ENCODE measurements at places on chromosomes 12 and 14.

DNA sequence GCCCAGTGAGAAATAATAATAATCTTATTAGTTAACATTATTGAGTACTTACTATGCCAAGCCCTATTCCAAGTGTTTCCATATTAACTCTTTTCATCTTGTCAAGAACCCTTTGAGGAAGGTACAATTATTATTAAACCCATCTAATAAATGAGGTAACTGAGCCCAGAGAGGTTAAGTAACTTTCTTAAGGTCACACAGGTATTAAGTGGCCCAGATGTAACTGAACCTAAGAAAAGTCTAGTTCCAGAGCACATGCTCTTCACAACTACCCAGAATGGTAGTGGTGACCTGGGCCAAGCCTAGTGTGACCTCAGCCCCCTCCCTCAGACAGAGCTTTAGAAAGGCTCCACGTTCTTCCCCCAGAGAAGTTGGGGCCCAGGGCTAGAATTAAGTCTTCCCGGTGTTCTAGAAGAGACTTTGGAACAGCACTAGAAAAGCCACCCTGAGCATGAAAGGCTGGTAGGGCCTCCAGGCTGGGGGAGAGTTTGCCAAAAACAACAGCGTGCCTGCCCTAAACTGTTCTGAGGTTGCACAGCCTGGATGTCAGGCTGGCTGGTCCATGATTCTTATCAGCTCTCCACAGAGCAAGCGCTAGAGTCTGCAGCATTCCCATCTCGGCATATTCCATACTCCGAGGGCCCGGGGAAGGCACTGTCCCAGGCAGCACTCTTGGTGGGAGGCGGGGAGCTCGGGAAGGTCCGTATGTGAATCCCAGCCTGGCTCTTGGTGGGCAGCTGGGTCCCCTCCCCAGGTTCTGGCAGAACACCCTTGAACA lies 41.3 kb upstream of the CTDSP2 start:
- DNase-seq: no peak

DNA sequence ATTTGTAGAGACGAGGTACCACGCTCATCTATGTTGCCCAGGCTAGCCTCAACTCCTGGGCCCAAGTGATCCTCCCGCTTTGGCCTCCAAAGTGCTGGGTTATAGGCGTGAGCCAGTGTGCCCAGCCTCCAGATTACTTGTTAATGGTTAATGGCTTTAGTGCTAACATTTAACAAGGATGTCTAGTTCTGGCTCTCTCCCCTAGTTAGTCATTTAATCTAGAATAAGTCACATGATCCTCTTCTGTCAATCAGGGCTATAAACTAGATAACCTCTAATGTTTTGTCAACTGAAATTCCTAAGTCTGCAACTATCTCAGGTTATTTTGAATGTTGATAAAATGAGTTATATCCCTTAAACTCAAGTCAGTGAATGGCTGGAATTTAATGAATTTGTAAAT lies 15.7 kb downstream of the ACTR6 start:
- DNase-seq: no peak

GRCh38 chr12:69266036-69266635 lies 26.8 kb downstream of the CPSF6 start:
- no peak for DNase-seq

DNA sequence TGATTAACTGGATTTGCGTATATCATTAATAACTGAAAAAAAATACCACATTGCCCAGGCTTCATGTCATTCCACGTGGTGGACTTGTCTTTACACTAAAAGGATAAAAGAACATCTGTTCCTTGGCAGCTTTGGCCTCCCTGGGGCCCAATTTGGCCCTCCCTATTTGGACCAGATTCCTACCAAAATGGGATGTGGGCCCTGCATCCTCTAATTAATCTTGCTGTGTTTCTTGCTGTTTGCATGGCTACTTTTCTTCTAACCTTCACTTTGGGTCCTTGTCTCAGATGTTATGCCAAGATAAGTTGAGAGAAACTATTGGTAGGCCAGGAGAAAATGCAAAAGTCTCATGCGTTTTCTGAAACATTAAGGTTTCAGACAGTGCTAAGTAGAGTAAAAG lies 57.5 kb downstream of the PTHLH start:
- no peak for DNase-seq

GRCh38 chr12:101909646-101910045 lies 32.3 kb downstream of the DRAM1 start:
- peak; percentile 88 for DNase-seq

- DNase-seq: no peak
These were observed 26.9 kb downstream of the BCL11B start for GRCh38 chr14:99244941-99245563.

GRCh38 chr12:121582583-121583333 lies 1.9 kb upstream of the KDM2B start:
- no peak for DNase-seq

DNA sequence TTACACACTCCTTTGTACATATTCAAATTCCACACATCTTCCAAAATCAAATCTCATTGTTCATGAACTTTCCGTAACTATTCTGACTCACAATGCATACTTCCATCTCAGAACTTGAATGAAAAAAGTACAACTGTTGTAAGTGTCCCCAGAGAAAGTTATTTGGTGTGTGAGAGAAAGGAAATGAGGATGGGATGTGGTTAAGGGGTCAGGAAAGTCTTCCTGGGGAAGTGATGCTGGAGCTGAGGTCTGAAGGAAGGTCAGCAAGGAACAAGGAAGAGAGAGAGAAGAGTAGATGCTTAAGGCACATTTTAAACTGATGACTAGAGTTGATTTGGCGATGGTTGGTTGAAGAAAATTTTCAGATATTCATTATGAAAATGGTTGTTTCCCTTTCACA lies 340.0 kb upstream of the STXBP6 start:
- no peak for DNase-seq

DNA sequence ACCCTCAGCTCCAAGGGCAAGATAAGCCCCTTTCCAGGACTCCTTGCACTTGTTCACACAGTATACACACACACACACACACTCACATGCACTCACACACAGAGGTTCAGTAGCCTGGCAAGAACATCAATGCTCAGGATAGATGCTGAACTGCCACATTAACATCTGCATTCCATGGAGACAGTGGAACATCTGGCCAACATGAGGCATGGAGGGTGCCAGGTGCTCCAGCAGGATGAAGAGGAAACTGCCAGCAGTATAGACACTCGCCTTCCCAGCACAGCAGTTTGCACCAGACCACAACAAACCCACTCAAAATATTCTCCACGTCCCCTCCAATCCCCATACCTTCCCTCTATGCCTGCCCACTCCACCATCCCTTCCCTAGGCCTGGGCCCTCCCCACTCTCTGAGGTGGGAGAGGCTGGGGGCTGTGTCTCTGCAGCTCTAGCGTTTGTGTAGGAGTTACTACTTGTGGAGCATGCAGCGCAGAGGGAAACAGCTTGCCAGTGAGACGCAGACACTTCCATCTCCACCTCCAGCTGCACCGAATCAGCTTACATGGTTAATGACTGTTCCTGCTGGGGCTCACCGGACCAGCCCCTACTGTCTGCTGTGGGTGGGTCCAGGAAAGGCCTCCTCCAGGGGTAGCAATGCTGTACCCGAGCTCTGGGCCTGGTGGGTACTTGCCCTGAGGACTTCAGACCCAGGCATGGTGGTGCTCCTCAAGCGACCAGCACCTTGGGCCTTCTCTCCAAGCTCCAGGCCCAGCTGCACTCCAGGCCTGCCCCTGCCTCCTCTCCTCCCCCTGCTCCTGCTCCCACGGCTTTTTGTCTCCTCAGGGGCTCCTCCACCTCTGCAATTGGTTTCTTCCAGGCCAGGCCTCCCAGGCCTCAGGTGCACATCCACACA lies 18.6 kb upstream of the PLEKHG3 start:
- no peak for DNase-seq

GRCh38 chr14:70096866-70097265 lies 91.9 kb downstream of the SLC8A3 start:
- no peak for DNase-seq

GRCh38 chr12:72018036-72018435 lies 79.4 kb downstream of the TPH2 start:
- DNase-seq: no peak

DNA sequence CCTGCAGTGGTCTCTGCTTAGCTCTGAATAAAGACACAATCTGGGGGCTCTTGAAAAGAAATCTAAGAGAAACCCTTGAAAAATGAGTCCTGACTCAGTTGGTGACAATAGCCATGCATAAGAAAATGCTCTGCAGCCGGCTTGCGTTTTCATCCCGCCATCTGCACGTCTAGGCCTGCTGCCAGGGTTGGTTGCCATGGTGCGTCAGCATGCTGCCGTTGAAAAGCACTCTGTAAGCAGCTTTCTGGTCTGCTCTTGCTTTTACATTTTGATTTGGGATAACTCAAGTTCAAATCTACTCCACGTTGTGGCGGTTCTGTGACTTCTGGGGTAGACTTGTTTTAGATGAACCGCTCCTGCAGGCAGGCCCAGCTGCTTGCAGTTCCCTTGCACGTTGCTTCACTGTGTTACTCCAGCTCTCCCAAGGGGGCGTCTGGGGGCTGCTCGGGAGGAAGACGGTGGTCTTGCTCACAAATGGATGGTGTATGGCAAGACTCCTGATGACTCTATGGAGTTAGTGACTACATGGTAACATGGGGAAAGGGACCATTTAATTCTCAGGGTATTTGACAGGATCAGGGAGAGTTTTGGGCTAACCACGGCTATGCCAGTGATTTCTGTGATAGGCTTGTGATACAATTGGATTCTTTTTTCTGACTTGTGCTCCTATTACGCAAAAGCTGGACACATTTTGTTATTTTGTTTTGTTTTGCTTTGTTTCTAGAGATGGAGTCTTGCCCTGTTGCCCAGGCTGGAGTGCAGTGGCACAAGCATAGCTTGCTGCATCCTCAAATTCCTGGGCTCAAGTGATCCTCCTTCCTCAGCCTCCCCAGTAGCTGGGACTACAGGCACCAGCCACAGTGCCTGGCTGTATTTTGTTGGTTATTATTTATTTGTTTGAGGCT lies 15.8 kb downstream of the WNT5B start:
- DNase-seq: no peak

DNA sequence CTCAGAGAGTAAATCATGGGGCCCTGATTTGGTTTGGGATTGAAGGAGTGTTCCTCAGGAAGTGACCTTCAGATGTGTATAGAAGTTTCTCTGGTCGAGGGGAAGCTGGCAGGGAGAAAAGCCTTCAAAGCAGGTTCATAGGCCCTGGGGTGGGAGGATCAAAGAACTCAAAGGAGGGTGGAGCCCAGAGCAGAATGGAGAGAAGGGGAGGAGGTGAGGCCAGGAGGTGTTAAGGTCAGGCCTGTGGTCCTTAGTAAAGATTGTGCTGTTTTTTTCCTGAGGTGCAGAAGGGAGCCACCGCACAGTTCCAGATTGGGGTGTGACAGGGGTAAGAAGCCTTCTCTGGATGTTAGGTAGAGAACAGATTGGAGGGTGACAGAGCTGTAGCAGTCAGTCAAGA lies 9.7 kb upstream of the CFAP251 start:
- DNase-seq: no peak

DNA sequence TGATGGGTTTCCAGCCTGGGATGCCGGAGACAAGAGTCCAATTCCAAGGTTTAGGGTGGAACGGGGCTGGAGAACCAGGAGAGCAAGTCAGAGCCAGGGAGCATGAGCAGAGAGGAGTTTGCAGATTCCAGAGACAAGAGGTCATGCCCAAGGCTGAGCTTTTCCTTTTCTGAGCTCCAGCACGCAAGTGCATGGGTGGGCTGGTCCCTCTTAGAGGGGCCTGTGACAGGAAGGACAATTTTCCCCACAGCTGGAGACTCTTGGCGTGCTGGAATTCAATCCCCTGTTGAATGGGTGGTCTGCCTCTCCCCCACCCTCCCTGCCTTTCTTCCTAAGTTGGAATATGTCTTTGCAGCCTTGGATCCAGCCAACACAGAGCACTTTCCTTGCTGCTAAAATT lies 431.9 kb downstream of the BCL11B start:
- no peak for DNase-seq

GRCh38 chr12:94638521-94638920 lies 11.8 kb downstream of the TMCC3 start:
- no peak for DNase-seq

DNA sequence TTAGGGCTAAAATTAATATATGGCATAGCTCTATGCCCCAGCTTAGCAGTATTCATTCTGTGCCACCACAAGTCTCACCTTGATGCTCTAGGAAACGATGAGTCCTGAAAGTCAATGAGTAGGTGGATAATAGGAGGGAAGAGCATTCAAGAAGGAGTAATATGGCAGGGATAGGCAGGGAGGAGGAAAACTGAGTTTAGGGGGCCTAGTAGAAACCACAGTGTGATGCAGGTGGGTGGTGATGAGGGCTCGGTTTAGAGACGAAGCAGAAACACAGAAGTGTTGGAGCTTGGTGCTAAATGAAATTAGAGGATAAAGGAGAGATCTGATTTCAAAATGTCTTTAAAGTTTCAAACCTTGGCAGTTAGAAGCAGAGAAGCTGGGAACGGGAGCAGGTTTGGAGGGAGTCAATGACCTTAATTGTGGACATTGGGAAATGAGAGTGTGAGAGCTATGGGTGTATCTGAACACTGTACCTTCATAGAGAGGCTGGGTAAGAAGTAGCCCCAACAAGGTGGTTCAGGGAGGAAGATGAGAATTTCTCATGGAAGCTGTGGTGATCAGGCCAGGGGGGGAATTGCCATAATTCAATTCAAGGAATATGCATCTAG lies 144.7 kb upstream of the CPSF6 start:
- no peak for DNase-seq

DNA sequence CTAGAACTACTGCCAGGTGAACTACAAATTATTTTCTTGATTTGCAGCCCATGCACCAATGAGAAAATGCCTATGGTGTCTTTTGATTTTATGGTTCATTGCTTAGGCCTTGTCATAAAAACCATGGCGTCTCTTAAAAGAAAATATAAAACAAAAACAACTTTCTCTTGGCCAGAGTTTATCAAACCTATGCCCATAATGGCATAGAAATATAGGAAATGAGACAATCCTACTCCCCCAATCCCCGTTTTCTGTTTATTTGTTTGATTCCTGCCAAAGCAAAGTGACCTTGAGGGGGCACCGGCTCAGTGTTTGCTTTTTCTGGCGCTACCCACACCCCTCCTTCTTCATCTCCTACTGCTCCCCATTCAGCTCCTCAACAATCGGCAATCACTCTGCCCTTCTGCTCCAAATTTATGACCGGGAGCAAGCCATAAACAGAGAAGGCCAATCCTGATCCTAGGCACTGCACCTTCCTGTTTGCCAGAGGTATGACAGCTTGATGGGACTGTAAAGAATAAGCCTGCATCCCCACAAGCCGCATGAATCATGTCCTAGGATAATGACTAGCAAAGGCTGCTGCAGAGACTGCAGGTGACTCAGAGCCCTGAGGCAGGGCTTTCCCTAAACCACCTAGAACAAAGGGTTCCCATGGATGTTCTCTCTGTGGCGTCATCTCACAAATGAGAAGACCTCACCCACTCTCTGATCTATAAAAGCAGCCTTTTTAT lies 874.9 kb downstream of the NRXN3 start:
- DNase-seq: no peak

- no peak for DNase-seq
These were observed 475.1 kb downstream of the PCNX1 start for GRCh38 chr14:71382315-71382714.

- DNase-seq: no peak
These were observed 162.9 kb downstream of the GLT1D1 start for GRCh38 chr12:129016159-129016558.

DNA sequence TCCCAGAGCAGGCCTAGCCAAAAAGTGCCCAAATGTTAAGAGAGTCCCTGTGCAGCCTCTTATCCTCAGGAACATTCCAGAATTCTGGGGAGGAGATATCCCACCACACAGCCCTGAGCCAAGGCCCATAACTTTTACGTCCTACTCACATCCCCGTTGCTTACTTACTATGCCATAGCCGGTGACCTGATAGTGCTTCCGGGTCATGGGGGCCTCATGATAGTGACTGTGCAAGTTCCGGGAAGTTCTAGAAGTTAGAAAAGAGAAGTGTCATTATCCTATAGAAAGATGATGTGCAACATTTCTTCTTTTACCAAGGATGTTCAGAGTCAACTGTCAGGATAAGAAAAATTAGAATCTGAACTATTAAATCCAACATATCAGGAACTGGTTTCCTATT lies 15.6 kb upstream of the NGB start:
- DNase-seq: peak; percentile 63
